ENCODE measurements at places on chromosomes 2 and 18. TPM values are rescaled to one million over a fixed set of nuclear protein-coding genes. Genes with fewer than 3 reads are reported as not detected.

The FSHR gene
- not detected for total RNA-seq

The RNU2-63P gene
- total RNA-seq = not detected

DNA sequence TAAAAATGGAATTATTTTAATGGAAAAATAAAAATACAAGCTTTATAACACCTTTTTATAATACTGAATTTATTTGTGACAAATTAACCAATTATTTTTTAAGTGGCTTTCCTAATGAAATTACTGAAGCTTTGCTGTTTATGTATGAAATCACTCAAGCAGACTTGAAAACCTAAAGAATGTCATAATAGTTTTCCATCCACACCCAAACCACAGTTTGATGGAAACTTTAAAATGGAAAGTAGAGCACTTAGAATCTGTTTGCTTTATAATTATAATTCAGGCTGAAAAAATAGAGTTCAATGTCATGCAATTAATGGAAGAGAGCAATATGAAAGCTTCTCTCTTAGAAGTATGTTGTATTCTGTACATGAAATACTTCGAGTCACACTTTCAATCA lies 31.6 kb upstream of the WDR75 start:
- no peak for DNase-seq

GRCh38 chr18:57813245-57813644 lies 10.1 kb upstream of the ATP8B1 start:
- peak; percentile 94 for DNase-seq

DNA sequence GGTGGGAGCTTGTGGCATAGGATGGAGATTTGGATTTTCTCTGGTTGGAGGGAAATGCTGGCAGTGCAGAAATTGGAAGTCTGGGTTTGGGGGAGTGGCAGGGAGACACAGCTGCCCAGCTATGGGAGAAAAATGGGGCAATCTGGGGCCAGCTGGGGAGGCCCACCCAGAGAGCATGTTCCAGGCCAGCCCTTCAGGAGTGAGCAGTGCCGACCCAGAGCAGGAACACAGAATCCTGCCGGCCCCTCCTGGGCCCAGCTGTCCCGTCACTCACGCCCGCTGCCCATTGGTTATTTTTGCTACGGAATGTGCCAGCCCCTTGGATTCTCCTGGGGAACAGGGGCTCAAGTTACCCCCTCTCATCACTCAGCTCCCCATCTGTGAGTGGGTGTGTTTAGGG lies 4.9 kb downstream of the SPEG start:
- no peak for DNase-seq

DNA sequence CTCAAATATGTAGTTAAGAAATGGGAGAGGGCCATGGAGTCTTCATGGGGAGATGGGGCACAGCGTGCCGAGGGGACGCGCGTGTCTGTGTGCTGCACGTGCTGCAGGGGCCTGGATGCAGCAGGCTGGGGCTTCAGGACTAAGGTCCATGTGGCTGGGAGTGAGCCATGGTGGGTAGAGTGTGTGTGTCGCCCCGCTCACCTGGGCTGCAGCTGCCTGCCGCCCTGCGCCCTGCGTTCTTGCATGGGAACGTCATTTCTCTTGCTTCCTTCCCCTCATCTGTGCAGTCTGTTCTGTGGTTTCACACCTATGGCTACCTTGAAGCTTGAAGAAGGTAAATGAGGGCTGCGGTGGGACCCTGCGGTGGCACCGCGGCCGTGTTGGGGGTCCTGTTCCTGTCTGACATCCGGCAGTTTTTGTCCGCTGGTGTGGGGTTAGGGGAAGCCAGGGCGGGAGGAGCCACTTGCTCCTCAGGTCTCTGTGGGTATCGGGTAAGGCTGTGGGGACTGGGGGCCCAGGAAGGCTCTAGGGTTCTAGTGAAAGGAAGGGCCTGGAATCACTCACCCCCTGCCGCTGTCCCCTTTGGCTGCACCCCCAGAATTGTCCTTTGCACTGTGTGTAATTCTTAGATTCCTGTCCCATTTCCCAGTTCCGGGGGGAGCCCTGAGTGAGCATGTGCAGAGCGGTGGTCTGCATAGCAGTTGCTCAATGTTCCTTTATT lies 54.1 kb upstream of the HS6ST1 start:
- no peak for DNase-seq

- DNase-seq = no peak
Observed at GRCh38 chr18:75036917-75037688, 171.8 kb downstream of the PTGR3 start.

DNA sequence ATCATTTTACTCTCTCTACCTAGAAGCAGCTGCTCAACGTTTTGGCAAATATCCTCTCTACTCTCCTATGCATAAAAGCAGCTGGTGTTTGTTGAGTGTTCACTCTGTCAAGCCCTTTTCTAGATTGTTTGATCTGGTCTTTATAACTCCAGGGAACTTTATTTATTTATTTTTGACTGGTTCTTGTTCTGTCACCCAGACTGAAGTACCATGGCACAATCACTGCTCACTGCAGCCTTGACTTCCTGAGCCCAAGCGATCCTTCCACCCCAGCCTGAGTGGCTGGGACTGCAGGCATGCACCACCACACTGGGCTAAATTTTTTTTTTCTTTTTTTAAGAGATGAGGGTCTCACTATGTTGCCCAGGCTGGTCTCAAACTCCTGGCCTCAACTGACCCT lies 12.7 kb downstream of the CATIP start:
- no peak for DNase-seq

All from dermis blood vessel endothelial cell (primary cell).